Stimulated activated CD4-positive, alpha-beta T cell treated with anti-CD3 and anti-CD28 coated beads, Interleukin-12 subunit alpha, Interleukin-12 subunit beta, amount 100 ng/mL, for 24 hours (primary cell): ENCODE measurements at places on chromosomes 12 and 14.

- DNase-seq, result no peak
Measured at GRCh38 chr14:74547331-74547927, 53.9 kb downstream of the ISCA2 start.

GRCh38 chr12:109764123-109764522, 50.5 kb downstream of the FAM222A start:
- no peak for DNase-seq

DNA sequence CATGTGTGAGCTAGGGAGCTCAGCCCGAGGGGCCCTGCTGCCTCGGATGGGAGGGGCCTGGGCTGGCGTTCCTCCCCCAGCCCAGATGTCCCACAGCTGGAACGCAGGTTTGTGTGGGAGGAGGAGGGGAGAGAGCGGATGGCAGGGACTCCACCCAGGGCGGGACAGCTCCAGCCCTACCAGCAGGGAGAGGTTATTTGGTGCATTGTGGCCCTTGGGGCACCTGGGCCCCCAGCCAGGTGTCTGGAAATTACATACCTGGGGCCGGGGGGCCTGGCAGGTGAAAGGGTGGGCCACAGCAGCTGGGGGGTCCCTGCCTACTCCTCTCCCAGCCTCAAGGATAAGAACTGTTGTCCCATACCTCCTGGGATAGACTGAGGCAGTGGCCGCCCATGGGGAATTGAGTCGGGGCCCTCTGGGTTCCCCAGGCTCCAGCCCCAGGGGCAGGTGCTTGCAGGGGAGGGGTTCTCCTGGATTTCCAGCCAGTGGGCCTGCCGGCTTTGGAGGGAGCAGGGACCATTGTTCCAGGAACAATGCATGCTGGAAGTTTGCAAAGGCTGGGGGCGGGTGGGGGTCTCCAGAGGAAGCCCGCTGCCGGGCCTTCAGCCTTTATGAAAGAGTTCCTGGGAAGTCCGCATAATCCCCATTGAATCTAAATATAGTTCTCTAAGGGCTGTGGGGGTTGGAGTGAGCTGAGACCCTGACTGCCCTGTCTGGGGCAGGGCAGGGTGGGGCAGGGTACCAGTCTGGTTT, 1.2 kb downstream of the KIF26A start:
- no peak for DNase-seq

DNA sequence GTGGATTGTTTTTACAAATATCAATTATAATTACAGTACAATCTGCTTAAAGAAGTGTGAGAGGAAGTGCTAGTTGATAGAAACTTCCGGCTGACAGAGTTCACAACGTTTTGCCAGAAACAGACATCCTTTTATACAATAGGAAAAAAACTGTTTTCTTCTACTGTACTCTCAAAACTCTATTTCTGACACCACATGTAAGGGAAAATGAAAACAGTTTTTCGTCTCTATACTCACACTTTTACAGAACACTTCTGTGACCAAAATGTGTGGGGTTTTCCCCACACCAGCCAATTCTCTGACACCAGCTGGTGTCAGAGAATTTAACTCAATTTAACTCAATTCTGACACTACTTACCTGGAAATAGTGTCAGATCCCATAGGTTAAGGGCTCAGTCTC, 24.2 kb upstream of the HIF1A start:
- DNase-seq, result no peak

DNA sequence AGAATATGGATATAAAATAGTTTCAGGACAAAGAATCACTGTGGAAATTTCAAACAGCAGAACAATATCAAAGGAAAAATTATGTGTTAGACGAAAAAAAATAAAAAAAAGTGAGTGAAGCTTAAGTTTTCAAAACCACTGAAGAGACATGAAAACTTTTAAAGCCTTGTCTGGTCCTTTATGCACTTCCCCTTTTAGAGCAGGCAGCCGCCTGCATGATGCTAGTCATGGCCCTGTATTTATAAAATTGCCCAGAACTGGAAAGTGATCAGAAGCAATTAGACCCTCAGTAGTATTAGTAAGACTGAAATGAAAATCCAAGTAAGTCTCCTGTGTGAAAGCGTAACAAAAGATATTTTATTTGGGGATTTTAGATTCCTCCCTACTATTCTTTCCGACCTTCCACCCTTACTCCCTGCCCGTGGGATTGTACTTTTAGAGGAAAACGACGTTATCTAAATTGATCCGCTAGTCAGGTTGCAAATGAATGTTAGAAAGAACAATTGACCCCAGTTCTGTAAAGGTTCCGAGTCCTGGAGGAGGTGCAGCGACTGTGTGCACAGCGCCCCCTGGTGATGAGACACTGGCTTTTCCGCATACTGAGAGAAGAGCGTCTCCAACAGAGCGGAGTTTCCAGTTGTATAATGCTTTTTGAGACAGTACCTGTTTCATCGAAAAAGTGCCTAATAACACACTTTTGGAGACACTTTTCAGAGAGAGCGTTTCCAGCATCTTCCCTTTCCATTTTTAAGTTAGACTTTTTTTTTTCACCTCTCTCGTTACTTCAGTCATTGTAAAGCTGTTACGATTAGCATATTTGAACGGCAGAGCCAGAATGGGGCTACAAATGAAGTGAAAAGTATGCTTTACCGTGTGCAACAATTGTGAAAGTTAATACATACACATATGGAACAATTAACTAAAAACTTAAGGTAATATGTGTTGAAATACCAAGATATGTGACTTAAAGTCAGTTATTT, 12.4 kb downstream of the MGST1 start:
- no peak for DNase-seq

- no peak for DNase-seq
Measured at GRCh38 chr14:21090194-21090939, 8.1 kb downstream of the ZNF219 start.

DNA sequence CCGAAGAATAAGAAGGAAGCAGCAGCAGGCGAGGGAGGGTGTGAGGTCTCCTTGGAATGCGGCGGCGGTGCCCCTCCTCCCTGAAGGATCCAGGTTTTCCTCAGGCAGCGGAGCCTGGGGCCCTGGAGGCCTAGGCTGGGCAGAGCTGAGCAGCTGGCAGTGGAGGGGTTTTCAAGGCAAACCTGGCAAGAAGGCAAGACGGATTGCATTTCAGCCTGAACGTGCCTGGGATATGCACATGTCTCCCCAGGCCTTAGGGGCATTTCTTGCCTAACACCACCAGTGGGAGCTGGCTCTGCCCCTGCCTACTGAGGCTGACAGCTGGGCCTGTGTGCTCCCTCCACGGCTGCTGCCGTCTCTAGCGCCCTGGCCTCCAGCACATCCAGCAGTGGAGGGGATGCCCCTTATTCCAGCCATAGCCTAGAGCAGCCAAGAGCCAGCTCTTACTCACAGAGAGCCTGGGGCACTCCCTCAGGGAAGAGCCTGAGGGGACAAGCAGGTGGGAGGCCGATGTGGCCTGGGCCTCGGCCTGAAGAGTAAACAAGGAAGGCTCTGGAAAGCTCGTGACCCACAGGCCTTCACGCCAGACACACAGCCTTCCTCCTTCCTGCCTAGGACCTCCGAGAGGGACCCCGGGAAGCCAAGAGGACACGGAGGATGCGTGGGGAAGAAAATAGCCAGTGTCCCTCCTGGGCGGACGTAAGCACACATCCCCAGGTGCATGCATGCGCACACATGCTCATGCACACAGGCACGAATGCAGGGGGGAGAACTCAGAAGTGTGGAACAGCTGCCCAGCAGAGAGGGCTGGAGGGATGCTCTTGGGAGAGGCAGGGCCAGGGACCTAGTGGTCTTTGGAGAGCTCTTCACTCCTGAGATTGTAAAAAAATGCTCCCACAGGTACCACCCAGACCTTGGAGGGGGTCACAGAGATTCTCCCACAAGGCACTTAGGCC, 23.0 kb upstream of the EIF2B2 start:
- no peak for DNase-seq

GRCh38 chr12:31527083-31527482, 63.9 kb downstream of the DENND5B start:
- DNase-seq, result no peak

DNA sequence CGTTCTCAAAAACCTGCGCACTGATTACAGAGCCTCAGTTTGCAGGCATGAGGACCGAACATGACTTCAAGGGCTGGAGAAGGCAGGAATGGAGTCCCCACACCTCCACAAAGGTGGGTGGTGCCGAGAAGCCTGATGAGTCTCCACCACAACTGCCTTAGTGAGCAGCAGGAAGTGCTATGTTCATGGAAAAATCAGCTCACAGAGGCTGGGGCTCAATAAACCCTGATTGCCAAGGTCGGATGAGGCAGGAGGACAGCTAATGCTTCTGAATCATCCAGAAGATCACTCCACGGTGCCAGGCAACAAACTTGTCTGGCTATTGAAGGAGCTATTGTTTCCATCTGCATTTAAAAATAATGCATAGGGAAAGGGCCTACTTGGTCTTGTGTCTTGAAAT, 31.1 kb downstream of the APPL2 start:
- DNase-seq, result peak; percentile 25

- no peak for DNase-seq
Measured at GRCh38 chr12:56721216-56721615, 3.9 kb downstream of the NACA start.

DNA sequence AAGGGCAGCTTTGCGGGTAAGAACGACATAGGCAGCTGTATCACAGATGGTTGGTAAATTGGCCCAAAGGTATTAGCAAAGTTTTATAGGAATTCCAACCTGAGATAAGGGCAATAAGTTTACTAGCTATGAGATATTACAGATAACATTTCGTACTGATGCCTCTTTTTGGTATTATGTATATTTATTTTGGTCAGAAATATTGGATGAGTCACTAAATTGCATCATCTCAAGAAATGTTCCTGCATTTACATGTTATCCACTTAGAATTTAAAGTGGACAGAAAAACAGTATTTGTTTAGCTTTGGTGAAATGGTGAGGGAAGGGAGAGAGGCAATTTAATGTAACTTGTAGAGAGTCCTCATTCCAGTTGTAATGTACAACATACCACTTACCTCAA, 65.1 kb upstream of the PZP start:
- DNase-seq, result no peak

- peak; percentile 41 for DNase-seq
Measured at GRCh38 chr12:6039894-6040601, 84.4 kb downstream of the VWF start.

DNA sequence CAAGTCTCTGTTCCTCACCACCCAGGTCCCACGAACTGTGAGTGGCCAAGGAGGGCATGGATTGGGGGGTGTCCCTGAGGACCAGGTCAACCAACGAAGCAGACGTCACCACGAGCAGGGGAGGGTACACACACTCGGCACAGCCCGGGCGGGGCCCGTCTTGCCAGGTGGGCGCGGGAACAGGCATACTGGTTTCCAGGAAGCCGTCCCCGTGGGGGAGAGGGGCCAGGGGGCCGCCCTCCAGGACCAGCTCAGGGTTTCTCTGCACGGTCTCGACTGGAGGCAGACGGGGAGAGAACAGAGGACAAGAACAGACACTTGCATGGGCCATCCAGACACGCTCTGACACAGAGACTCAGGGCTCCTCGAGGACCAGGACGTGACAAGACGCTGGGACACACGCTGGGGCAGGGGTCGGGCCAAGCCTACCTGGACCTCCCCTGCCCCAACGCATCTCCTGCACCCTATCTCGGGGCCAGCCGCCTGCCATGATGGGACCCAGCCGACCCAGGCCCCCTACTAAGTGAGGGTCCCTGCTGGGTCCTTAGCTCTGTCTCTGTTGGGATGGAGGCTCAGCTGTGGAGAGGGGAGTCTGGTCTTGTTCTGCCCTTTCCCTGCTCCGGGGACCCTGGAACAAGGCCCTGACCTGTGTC, 11.3 kb downstream of the ARL6IP4 start:
- no peak for DNase-seq

DNA sequence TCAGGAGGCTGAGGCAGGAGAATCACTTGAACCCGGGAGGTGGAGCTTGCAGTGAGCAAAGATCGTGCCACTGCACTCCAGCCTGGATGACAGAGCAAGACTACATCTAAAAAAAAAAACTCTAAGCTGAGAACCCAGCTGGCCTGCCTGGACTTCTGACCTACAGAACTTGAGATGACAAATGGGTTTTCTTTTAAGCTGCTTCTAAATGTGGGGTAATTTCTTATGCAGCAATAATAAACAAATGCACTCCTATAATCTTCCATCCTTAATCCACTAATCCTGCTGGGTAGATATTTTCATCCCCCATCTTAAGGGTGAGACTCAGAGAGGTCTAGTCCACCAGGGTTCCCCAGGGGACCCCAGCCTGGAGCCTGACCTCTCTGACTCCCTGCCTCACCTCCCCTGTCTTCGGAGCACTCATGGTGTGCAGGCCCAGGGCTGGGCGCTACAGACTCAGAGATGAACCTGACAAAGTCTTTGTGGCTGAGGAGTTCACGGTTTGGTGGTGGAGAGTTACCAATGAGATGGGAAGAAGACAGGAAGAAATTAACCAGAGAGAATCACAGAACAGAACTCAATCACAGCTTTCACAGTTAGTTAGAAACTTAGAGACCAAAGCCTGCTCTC, 39.7 kb upstream of the BDKRB2 start:
- DNase-seq, result no peak
